ENCODE measurements at places on chromosomes 2 and 18. TPM values are rescaled to one million over a fixed set of nuclear protein-coding genes. Genes with fewer than 3 reads are reported as not detected.

DNA sequence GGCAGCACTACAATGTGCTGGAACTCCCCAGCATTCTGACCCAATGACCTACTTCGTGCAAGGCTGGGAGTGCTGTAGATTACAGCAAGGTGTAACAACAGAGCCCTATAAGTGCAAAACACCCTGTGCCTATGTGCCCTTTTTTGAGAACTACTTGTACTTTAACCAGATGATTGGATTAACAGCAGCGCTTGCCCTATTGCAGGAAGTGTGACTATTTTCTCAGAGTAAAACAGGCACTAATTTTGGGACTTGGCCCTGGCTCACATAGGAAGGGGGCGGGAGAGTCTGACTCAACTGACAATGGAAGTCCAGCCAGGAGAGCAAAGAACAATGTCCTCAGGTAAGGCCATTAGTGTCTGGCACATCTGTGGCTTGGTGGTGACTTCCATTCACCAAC, 35.6 kb upstream of the RNF125 start:
- no peak overlapping the region for H3K4me3 ChIP-seq
- peaks cover 5% of the 10 kb centered on the region for H3K4me1 ChIP-seq
- peaks cover 3% of the 10 kb centered on the region for H3K36me3 ChIP-seq
- no peak for DNase-seq

- H3K27me3 ChIP-seq, result no peaks in the 10 kb centered on the region
- no peak for DNase-seq
- no peak overlapping the region for H3K27ac ChIP-seq
- H3K4me1 ChIP-seq, result no peaks in the 10 kb centered on the region
- H3K36me3 ChIP-seq, result no peaks in the 10 kb centered on the region
These were observed 177.8 kb upstream of the RGPD4 start for GRCh38 chr2:107648781-107649404.

- H3K4me1 ChIP-seq, result peaks cover 38% of the 10 kb centered on the region
- DNase-seq, result peak; percentile 30
- no peak overlapping the region for H3K27ac ChIP-seq
- peaks cover 5% of the 10 kb centered on the region for H3K36me3 ChIP-seq
- no peaks in the 10 kb centered on the region for H3K27me3 ChIP-seq
These were observed 448 bp downstream of the YPEL5 start for GRCh38 chr2:30147196-30147714.

Gene C2orf81
- 11.3 TPM for total RNA-seq

Gene SCYGR7
- not detected for total RNA-seq

Gene C18orf54
- 12.6 TPM for total RNA-seq

All from progenitor cell of endocrine pancreas (in vitro differentiated cells).